NCI-H446 treated with DMSO at 0.1 percent for 48 hours (cell line): ENCODE measurements at places on chromosomes 5 and 9.
A peak's percentile ranks its signal among the peaks of the same experiment; 100 is the strongest.

DNA sequence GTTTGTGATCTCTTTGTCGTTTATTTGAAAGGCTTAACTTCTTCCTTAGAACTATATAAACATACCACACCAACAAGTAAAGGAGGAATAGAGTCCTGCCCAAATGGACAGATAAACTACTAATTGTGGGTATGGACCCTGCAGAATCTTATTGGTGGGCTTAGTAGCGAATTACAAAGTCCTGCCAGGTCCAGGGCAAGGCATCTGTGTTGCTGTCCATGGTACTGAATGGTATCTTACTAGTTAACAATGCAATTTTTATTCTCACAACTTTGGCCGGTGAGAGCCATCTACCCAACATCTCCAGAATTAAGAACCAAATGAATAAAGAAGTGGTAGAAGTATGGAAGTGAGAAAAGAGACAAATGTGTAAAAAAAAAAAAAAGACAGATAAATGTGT lies 1782.4 kb upstream of the WWC1 start:
- DNase-seq, result no peak

DNA sequence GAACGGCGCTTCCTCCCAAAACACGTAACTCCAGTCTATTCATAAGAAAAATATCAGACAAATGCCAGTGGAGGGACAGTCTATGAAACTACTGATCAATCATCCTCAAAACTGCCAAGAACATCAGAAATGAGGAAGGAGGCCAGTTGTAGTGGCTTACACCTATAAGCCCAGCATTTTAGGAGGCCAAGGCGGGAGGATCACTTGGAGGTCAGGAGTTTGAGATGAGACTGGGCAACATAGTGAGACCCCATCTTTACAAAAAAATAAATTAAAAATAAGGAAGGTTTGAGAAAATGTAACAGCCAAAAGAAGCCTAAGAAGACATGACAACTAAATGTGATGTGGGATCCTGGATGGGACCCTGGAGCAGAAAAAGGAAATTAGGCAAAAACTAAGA lies 58.9 kb upstream of the MIER3 start:
- DNase-seq, result no peak

- no peak for DNase-seq
These were observed 173.9 kb upstream of the KLF9 start for GRCh38 chr9:70588381-70588780.

DNA sequence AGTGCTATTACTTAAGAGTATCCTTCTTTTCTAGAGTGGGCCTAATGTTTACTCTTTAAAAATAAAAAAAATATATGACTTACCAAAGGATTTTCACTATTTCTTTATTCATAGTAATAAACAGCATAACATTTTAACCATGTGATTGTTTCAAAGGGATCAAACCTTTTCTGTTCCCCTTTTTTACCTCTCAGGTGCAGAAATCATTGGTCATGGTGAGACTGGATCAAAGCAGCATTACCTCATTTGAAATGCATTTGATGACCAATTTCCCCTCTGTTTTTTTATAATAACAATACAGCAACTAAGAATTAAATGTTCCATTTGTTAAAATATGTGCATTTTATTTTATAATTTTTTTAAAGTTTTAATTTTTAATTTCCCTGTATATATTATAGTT lies 598.0 kb upstream of the RGMB start:
- DNase-seq, result no peak

- DNase-seq, result no peak
These were observed 66.7 kb upstream of the FOXE1 start for GRCh38 chr9:97786341-97786740.

- peak; percentile 45 for DNase-seq
These were observed at the start of gene PDZD2 for GRCh38 chr5:31638748-31639418. Gene PDZD2 (plus strand): TSS chr5:31639131.

DNA sequence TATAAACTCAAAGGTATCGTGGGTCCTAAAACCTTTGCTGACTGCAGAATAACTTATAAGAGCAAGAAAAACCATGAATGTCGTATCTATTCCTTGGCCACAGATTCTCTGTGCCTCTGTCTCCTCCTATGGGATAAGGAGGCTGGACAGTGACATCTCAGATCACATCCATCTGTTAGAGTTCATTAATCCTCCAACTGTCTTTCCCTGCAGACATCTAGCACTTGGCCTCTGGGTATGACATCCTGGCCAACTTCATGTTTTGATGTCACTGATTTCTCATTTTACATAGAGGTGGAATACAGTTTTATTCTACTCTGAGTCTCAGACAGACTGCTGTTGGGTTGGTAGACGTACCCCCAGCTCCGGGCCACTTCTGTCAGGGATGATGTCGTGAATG lies 86.2 kb downstream of the OTULIN start:
- DNase-seq, result no peak

GRCh38 chr9:109278848-109279247 lies 42.0 kb downstream of the EPB41L4B start:
- no peak for DNase-seq

GRCh38 chr9:21381448-21382339 lies 3.5 kb downstream of the IFNA2 start:
- no peak for DNase-seq

DNA sequence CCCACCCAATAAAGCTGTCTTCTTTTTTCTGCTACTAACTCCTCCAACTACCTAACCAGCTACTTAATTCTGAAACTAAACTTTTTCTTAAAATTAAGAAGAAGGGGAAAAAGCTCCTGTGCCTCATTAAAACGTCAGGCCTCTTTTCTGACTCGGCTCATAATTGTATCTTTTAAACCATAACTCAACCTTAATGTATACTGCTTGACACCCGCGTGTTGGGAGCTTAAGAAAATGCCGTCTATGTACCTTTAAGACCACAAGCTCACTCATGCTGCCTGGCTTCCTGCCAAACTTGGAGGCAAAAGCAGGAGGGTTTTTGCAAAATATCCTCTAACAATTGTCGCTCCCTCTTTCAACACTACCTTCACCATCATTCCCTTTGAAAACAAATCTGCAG lies 5.0 kb downstream of the EBF1 start:
- DNase-seq, result peak; percentile 86

DNA sequence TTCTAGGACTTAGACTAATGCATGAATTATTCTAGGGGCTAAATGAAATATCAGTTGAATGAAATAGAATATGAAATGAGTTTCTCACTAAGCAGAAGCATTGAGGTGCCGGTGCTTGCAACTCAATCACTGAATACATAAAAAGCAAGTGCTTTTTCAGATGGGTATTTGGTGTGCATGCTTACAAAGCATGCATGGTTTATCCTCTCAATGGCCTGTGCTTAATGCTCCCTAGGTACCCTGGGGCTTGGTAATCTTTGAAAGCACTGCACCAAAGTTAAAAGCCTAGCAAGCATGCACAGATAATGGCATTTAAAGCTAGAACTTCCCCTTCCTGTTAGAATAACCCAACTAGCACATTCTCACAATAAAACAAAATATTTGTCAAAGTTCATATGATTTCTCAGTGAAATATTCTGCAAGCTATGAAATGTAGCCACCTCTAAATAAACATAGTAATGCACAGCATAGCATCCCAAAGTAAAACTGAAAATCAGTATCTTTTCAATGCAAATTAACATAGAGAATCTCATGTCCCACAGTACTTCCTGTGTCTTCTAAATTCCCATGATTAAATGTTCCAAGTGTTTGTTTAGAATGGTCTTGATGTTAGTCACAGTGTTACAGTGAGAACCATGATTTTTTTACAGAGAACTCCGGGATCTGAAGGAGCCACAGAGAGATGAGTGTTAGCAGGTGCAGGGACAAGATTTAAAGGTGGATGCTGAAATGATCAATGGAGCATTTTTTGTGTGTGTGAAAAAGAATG lies 143.4 kb upstream of the CDH6 start:
- DNase-seq, result no peak

DNA sequence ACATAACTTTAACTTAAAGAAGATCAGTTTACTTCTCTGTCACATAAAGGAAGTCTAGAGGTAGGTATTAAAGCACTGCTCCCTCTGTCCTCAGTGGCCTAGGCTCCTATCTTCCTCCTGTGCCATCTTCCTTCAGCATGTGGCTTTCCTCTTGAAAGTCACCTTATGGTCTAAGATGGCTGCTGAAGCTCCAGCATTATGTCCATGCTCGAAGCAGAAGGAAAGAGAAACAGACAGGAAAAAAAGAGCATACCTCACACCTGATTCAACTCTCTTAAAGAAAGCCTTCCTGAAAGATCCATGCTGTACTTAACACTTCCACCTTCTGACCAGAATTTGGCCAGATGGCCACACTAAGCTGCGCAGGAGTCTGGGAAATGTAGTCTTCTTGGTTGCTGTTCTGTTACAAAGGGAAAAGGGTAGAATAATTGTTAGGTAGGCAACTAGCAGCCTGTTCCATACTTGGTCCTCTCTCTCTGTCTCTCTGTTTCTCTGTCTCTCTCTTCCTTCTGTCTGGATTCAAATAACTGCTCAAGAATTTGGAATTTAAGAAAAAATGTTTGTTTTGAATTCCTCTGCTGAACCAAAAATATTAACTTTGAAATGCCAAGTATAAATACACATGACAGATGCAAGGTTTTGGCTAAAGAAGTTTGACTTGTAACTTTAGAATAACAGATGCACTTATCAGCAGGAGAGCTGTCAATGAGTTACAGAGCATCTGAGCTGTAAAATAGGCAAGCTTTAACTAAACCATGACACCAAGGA lies 16.0 kb downstream of the TMEM174 start:
- DNase-seq, result peak; percentile 53

DNA sequence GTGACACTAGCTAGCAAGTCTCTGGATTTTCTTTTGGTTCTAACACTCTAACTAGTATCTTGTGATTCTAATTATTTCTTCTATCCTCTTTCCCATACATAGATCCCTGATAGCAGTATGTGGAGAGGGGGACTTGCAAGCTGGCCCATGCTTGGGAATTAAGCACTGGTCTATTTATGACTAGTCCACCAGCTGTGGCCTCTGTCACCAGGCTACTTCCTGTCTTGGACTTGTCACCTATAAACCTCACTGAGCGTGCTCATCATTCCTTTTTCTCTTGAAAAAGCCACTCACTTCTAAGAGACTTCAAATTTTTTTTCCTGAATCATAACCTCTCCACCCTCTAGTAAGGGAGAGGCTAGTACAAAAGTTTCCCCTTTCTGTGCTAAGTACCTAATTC lies 32.3 kb upstream of the MAMDC2 start:
- no peak for DNase-seq

DNA sequence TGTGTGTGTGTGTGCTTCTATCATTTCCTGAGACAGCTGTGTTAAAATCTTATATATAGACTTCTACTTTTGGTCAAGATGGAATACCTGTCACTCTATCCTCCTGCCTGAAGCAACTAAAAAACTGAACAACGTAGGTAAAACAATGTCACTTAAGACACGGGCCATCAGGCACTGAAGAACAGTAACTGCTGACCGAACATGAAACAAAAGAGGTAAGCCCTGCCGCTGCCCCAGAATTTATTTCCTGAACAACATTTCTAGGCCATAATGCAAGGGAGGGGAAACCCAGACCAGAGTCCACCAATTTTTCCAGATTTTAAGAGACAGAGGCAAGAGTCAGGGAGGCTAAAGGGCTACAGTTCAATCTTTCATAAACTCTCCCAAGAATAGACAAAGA lies 156.0 kb downstream of the CDC42SE2 start:
- DNase-seq, result no peak

- no peak for DNase-seq
These were observed 179.5 kb upstream of the MAST4 start for GRCh38 chr5:66416698-66417097.

- DNase-seq, result no peak
These were observed 9.0 kb upstream of the PHF19 start for GRCh38 chr9:120885958-120886357.

- DNase-seq, result no peak
These were observed 35.4 kb upstream of the TMC1 start for GRCh38 chr9:72485821-72486593.

- DNase-seq, result no peak
These were observed 947 bp upstream of the MARCHF3 start for GRCh38 chr5:127031147-127031862.

GRCh38 chr9:70136632-70137031 lies 93.0 kb downstream of the MAMDC2 start:
- no peak for DNase-seq

DNA sequence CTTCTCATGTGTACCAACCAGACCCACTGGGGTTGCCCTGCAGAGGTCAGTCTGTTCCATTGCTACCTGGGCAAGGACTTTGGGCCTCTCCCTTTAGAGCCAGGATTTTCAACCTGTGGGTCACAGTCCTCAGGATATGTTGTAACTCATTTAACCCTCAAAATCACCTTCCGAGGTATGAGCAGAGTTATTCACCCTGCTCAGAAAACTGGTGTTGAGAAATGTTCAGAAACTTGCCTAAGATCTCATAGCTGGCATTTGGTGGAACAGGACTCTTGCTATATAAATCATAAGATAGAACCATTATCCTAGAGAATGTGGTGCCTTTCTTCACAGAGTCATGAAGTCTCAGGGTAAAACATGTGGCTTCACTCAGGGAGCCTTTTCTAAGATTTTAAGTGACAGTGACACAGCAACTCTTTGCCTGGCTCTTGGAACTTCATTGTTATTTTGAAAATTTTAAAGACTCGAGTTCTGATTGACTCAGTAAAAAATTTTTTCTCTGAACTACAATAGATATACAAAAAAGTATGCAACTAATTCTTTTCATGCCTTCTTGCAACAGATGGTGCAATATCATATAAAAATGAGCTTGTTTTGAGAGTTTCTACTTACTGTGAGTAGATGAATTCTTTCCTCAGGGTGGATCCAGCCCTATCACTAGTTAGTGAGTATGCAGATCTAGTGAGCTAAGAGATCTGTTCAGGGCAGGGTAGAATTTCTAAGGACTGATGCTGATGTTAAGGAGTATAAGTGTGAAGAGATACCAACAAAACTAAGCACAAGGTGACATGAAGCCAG lies 29.5 kb downstream of the CAST start:
- DNase-seq, result no peak
